ENCODE measurements at places on chromosomes 2 and 18.
A peak's percentile ranks its signal among the peaks of the same experiment; 100 is the strongest.

DNA sequence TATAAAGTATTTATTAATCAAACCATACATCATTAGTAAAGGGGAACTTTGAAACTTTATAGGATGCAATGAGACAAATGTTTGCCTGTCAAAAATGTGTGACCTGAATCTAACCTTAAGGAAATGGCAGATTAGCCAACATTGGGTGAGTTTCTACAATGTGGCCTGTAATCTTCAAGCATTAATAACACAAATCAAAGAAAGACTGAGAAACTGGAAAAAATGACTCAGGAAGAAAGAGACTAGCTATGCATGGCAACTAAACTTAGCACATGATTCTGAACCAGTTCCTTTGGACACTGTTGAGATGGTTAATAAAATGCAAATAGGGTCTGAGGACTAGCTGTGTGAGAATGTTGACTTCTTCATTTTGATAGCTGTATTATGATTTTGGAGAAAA, 628.6 kb upstream of the ID2 start:
- no peaks in the 10 kb centered on the region for H3K4me1 ChIP-seq
- no peak overlapping the region for H3K4me3 ChIP-seq
- no peak overlapping the region for H3K27ac ChIP-seq
- H3K36me3 ChIP-seq = no peaks in the 10 kb centered on the region
- no peaks in the 10 kb centered on the region for H3K27me3 ChIP-seq

DNA sequence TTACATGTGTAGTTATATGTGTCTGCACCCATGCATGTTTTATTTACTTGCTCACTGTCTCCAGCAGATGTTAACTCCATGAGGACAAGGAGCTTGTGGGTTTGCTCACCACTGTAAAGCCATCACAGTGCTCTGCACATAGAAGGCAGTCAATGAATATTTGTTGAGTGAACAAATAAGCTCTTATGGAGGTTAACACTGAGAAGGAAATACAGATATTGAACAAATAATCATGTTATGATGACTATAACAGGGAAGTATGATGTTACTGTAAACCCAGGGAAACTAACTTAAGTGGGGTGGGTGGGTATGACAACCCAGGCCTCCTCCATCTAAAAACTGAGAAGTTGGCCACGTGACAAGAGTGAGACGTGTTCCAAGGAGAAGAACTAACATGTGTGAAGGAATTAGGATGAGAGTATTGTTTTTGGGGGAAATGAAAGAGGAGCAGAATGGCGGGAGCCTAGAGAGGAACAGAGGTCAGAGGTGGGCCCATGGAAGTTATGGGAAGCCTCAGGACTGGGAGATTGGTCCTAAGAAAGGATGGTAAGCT, 6.0 kb upstream of the FAM117B start:
- H3K27me3 ChIP-seq = no peaks in the 10 kb centered on the region
- H3K36me3 ChIP-seq = no peaks in the 10 kb centered on the region
- DNase-seq = no peak
- no peak overlapping the region for H3K27ac ChIP-seq
- H3K4me1 ChIP-seq = no peaks in the 10 kb centered on the region

DNA sequence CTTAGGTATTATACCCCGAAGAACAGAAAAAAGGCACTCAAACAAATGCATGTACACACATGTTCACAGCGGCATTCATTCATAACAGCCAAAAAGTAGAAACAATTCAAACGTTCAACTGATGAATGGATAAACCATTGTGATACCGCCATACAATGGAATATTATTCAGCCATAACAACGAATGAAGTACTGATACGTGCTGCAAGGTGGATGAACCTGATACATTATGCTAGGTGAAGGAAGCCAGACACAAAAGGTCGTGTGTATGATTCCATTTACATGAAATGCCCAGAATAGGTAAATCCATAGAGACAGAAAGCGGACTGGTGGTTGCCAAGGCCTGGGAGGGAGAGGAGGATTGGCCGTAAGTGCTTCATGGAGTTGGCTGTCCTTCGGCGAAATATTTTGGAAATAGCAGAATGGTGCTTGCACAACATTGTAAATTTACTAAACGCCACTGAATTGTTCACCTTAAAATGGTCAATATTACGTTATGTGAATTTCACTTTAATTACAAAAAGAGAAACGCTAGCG, 750 bp upstream of the RMP24 start:
- peaks cover 30% of the 10 kb centered on the region for H3K36me3 ChIP-seq
- no peak for DNase-seq
- H3K4me3 ChIP-seq = peak overlapping the region; percentile 88
- no peaks in the 10 kb centered on the region for H3K27me3 ChIP-seq
- no peaks in the 10 kb centered on the region for H3K4me1 ChIP-seq

DNA sequence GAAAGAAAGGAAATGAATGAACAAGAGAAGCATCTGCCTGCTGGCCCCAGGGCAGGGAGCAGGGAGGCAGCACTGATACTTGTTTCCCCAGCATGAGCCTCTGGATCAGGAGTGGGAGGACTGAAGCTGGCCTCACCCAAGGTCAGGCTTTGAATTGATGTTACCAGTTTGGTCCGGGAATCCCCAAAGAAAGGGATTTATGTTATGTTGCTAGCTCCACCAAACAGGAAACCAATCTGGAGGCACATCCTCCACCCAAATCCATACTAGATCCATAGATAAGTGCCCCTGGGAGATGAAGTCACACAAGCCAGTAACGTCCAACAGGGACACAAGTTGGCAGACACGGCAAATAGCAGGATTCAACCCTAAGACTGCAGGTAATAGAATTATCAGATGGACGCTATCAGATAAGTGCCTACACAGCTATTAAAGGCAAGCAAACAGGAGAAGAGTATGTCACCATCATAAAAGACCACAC, 85.9 kb downstream of the MTCL1 start:
- H3K27me3 ChIP-seq = peaks cover 53% of the 10 kb centered on the region
- no peaks in the 10 kb centered on the region for H3K36me3 ChIP-seq
- H3K4me3 ChIP-seq = no peak overlapping the region
- H3K4me1 ChIP-seq = peaks cover 6% of the 10 kb centered on the region
- H3K27ac ChIP-seq = no peak overlapping the region

All from endodermal cell (in vitro differentiated cells).